Activated T-helper 1 cell treated with anti-CD3 and anti-CD28 coated beads, Interleukin-12 subunit alpha, Interleukin-12 subunit beta, Interleukin-2, Interleukin-4 antibody, amounts not matched to agents 30 ng/mL and 10 ng/mL and 1 ng/mL, durations not matched to agents 14 hours and 24 hours and 36 hours (primary cell): ENCODE measurements at places on chromosomes 7 and 10.

DNA sequence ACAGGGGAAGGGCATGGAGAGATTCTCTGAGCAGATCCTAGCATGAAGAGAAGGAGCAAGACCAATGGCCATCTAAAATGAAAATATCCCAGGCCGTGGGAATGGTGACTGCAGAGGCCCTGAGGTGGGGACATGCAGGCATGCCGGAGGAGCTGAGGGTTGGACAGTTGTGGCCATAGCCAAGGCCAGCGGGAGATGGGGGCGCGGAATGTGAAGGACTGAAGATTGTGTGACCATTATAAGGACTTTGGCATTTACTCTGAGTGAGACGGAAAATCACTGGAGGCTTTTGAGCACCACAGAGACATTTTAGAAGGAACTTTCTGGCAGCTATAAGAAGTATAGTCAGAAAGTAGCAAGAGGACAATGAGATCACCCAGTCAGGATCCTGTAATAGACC, 341.1 kb downstream of the SFMBT2 start:
- no peak for DNase-seq

GRCh38 chr7:107932805-107933204, 41.8 kb downstream of the DLD start:
- DNase-seq = no peak

- no peak for DNase-seq
Observed at GRCh38 chr10:49106451-49106850, 8.9 kb downstream of the VSTM4 start.

GRCh38 chr10:97002670-97003069, 170.6 kb downstream of the LCOR start:
- DNase-seq = no peak

- DNase-seq = no peak
Observed at GRCh38 chr10:4653160-4653559, 172.8 kb upstream of the AKR1E2 start.

GRCh38 chr7:36112969-36113368, 40.1 kb upstream of the EEPD1 start:
- DNase-seq = no peak

GRCh38 chr10:1413256-1413655, 324.1 kb downstream of the ADARB2 start:
- DNase-seq = no peak
